ENCODE measurements at places on chromosomes 6 and 20.

DNA sequence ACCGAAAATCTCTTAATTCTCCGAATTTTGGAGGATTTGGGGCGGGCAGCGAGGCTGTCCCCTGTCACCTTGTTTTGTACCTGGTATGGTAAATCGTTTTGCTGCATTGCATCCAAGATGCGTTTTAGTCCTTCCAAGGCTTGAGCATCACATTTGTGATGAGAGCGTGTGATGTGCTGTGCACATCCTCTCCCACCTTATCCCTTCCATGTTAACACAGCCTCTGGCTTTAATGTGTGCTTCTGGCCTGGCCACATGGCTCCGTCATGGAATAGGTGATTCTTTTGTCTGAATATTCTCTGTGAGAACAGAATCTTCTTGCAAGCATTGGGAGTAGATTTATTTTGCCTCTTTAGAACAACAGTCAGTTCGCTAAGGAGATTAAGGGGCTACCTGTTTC is 763 bp downstream of the TMEM14A start:
- no peak for DNase-seq

DNA sequence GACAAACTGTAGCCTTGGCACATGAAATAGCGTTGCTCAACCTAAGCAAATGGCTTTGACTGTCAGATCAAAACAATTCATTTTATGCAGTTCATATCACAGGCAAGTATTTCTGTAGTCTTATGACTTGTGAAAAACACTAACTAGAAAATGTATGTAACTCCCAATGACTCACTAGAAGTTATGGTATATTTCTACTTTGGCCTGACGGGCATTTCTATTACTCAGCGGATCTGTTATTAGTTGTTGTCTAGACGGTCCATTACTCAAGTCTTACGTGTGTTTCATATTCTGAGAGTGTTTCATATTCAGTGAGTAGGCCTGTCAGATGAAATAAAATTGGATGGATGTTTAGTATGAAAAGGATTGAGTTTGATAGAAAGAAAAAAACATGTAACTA is 880.9 kb downstream of the PRIM2 start:
- no peak for DNase-seq

DNA sequence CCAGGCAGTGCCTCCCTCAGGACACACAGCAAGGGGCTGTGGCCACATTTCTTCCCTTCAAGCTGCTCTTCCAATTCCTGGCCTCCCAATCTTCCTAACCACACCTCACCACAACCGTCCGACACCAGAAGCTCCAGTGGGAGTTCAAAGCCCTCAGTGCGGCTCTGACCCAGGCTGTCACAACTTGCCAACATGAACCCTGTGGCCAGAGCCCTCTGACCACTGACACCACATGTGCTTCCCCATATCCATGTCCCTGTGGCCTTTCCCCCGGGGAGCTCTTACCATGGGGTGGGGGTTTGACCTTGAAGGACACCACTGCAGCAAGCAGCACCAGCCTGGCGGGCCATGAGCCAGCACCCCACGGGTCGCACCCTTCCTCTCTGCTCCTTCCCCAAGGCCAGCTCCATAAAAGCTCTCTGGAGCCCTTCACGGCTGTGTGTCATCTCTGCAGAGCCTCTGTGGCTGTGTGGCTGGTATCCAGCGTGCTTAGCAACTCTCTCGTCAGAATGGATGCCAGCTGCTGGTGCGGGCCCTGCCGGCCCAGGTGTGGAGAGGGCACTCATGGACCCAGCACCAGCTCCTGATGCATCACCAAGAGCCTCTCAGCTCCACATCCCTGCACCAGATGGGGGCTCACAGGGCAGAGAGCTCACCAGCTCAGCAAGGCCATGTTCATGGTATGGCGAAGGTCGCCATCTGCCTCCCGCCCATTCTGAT is 106.1 kb downstream of the PSMB1 start:
- no peak for DNase-seq

GRCh38 chr6:39558079-39558478 is 167.1 kb downstream of the KIF6 start:
- DNase-seq, result no peak

DNA sequence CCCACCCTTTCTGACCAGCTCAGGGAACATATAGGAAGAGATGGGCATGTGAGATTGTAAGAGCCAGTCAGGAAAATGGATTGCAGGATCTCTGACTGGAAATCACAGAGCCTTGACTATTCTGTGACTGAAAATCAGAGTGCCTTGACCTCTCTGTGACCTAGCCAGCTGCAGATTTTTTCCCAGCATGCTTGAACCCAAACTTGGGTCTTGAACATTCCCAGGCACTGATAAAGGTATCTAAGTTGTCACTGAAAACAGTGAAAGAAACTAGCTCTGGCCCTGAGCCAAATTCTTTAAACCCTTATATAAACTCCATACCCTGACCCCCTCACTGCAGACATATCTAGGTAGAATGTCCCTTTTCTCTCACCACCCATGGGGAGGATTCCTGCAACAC is 2.3 kb upstream of the ZNF165 start:
- DNase-seq, result no peak

DNA sequence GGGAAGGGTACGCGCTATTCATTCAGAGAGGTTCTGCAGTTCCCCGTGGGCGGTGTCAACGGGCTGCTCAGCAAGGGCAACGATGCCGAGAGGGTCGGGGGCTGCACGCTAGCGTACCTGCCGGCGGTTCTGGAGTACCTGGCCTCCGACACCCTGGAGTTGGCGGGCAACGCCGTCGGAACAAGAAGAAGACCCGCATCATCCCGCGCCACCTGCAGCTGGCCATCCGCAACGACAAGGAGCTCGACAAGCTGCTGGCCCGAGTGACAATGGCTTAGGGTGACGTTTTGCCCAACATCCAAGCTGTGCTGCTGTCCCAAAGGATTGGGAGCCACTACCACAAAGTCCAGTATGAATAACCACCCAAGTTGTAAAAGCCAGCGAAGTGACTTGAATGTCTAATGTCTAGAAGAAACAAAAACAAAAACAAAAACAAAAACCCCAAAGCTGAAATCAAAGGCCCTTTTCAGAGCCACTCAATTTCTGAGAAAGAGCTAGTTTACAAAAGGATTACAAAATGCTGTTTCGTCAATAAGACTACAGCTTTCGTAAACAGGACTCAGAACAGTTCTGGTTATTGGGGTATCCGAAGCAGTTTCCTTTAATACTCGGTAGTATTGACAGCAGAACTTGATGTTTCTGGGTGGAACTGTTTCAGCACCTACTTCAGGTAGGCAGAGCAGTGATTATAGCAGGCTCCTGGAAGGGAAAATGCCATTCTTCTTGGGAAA is 21.9 kb upstream of the SLC17A4 start:
- no peak for DNase-seq

DNA sequence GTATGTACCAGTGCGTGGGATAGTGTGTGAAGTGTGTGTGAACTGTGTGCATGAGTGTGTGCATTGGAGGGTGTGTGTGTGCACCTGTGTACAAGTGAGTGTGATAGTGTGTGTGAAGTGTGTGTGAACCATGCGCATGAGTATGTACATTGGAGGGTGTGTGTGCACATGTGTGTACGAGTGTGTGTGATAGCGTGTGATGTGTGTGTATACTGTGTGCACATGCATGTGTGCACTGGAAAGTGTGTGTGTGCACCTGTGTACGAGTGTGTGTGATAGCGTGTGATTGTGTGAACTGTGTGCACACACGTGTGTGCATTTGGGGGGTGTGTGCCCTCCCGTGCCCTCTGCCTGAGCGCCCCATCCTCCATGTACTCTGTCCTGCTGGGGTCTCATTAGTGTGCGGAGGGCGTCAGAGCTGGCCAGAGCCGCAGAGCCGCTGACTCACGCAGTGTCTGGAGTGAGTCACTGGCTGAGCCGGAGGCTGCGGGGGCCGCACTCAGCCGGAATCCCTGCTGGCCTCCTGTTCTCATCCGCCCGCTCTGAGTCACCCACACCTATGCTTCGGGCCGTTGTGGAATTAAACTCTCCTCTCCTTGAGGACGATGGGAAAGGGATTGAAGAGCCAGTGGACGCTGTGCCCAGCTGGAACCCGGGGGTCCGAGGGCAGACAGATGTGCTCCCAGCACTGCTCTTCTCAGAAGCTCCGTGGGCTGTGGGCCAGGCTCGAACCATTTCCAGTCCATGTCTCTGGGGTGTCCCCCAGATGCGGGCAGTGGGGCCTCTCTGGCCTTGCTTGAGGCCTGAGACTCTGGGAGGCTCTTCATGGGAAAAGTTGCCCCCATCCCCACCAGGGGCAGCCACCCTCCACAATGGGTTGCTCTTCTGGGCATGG is 27.3 kb upstream of the STX16 start:
- no peak for DNase-seq

Measured in stimulated activated CD8-positive, alpha-beta memory T cell treated with anti-CD3 and anti-CD28 coated beads, Interleukin-4, amount 100 ng/mL, for 1 hour (primary cell).